Activated CD8-positive, alpha-beta memory T cell treated with anti-CD3 and anti-CD28 coated beads for 1 hour (primary cell): ENCODE measurements at places on chromosomes 2 and 18.

GRCh38 chr2:189179570-189179950 is at the start of gene COL5A2:
Gene COL5A2 (minus strand): TSS chr2:189179761. CDS start chr2:189179604, 157 bp downstream.
- no peak for DNase-seq

- no peak for DNase-seq
Observed at GRCh38 chr18:49904871-49905555, 91.7 kb upstream of the ACAA2 start.

DNA sequence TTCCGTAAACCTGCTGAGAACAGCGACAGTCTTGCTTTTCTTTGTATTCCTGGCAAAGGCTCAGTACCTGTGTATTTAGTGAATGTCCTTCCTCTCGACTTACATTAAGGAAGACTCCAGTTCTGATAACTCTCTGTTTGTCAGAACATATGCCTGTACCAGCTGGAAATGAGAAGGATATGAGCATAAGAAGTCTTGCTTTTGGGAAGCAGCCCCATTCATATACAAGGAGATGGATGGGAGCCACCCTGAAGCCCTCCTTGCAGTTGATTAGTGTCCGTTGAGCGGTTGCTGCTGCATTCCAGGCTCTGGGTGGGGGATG is 59.8 kb downstream of the SH3BP4 start:
- no peak for DNase-seq

- DNase-seq: no peak
Observed at GRCh38 chr18:12030670-12031069, 49.4 kb downstream of the IMPA2 start.

GRCh38 chr2:67923696-67924095 is 139.1 kb downstream of the C1D start:
- no peak for DNase-seq

- DNase-seq: no peak
Observed at GRCh38 chr2:191922736-191923651, 76.1 kb upstream of the CAVIN2 start.

GRCh38 chr18:59359576-59359952 is 499 bp upstream of the LMAN1 start:
- no peak for DNase-seq

- DNase-seq: no peak
Observed at GRCh38 chr2:134621939-134622705, 96.7 kb downstream of the TMEM163 start.

- DNase-seq: no peak
Observed at GRCh38 chr18:9845256-9845655, 40.5 kb upstream of the TXNDC2 start.

- DNase-seq: no peak
Observed at GRCh38 chr18:54530285-54530684, 60.8 kb upstream of the DYNAP start.

DNA sequence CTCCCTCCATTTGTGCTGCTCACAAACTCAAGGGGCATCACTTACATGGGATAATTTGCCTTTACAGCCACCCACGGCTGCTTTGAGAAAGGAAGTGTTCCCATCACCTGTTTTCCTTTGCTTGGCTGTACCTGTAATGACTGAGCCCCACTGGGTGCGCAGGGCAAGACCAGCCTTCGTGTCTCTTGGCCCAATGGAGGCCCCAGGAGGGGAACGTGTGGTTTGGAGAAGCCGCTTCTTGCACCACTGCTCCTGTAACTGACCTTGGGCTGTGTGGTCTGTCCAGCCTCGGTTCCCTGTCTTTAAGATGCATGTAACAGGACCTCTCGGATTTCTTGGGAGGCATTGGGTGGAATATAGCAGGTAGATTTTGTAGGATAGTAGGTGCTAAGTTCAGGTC is 41.1 kb downstream of the LDLRAD4 start:
- no peak for DNase-seq
